Cardiac septum (tissue), 1 donor: ENCODE measurements at places on chromosomes 6 and 20. TPM values are rescaled to one million over a fixed set of nuclear protein-coding genes. Genes with fewer than 3 reads are reported as not detected.

GRCh38 chr6:41002168-41002567 lies 36.9 kb downstream of the UNC5CL start:
- DNase-seq: no peak

L3MBTL3 gene
- total RNA-seq: 2.8 TPM

DNA sequence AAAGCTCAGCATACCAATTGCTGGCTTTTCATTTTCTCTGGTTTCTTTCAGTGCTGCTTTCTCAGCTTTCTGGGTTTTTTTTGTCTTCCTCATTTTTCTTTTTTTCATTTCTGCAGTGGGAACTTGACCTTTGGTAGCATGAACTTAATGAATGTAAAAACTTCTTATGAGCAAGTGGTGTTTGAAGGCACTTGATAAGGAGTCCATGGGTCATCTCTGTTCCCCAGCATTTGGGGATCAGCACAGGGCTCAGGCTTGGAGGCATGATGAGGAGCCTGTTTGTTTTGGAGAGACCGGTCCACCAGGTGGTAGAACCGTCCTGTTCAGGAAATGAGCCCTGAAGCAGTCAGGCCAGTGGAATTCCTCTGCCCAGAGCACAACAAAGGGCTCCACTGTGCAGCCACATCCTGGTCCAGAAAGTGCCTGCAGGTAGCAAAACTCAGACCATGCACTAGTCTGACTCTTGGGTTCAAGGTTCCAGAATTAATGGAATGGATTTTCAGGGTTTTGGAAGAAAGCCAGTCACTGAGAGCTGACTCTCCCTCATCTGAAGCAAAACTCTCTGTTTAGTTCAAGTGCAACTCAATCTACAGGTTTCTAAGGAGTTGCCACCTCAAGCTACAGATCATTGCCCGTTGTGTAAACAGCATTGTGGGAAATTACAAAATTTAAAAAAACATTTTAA lies 52.3 kb upstream of the ADGRF1 start:
- DNase-seq: no peak

SLC22A16 gene
- total RNA-seq: not detected

DNA sequence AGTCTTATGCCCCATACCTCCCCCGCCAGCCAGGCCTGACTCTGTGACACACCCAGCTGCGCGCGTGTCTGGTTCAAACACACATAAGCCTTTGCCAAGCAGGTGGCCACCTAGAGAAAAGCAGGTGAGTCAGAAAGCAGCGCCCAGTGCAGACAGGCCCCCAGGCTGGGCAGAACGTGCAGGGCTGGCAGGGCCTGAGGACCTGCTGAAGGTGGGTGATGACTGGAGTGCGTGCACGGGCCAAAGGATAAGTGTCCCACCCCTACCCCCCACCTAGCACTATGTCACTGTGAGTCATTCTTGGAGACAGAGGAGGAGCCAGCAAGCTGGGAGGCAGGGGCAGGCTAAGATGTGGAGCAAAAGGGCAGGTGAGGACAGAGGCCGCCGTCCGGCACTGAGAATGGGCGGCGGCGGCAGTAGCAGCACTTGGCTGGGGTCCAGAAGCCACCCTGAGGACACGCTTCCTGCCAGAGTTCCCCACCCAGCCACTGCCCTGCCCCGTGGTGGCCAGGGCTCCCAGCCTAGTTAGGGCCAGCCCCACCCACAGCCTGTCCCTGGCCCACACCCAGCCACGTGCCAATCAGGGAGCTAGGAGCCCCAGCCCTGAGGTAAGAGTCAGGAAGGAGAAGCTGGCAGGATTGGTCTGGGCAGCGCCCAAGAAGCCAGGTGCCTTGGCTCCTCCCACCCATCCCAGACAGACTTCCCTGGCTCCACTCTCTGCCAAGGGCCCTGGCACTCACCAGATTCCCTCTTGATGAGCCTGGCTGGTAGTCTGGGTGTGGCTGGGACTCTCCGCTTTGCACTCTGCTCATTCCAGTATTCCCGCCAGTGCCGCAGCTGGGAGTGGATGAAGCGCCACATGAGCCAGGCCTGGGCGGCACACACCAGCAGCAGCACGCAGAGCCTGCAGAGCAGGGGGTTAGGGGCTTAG lies 72.7 kb downstream of the TRAM2 start:
- DNase-seq: peak; percentile 94

LGSN gene
- not detected for total RNA-seq

SLPI gene
- total RNA-seq: 1.3 TPM

- DNase-seq: no peak
Measured at GRCh38 chr6:35810971-35811698, 6.0 kb downstream of the LHFPL5 start.

GRCh38 chr20:41382791-41383305 lies 16.2 kb upstream of the EMILIN3 start:
- no peak for DNase-seq

DNA sequence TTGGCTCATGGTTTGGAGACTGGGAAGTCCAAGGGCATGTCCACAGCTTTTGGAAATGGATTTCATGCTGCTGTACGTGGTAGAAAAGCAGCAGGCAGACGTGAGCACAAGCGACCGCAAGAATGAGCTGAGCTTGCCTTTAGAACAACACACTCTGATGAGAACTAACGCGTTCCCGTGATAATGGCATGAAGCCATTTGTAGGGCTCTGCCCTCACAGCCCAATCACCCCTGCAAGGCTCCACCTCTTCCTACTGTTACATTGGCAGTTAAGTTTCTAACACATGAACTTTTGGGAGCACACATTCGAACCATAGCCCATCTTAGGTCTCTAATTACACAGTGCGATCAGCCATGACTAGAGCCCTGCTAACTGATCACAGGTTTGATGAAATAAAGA lies 107.5 kb upstream of the TMEM170B start:
- no peak for DNase-seq

DNA sequence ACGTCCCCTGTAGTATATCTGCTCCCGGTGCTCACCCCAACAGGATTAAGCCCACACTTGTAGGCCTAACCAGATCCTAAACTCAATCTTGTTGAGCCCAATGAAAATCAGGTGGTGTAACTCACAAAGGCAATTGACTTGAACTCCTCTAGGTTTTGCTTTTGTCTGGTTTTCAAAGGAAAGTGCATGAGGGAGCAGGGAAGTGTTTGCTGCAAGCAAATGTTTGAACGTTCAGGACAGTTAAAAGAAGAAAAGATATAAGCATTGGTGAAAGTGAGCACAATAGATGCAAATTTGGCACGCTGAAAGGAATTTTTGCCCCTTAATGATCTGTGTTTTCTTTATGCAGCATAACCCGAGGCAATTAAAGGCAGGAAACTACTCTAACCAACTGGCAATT lies 212.6 kb downstream of the PLCB1 start:
- DNase-seq: no peak

TRIM10 gene
- total RNA-seq: 0.08 TPM

CDSN gene
- not detected for total RNA-seq

GRCh38 chr6:147530132-147531060 lies 21.9 kb downstream of the SAMD5 start:
- DNase-seq: no peak

KIAA1755 gene
- total RNA-seq: 7.0 TPM

- DNase-seq: no peak
Measured at GRCh38 chr20:53303413-53303760, 290.3 kb downstream of the ZNF217 start.

DNA sequence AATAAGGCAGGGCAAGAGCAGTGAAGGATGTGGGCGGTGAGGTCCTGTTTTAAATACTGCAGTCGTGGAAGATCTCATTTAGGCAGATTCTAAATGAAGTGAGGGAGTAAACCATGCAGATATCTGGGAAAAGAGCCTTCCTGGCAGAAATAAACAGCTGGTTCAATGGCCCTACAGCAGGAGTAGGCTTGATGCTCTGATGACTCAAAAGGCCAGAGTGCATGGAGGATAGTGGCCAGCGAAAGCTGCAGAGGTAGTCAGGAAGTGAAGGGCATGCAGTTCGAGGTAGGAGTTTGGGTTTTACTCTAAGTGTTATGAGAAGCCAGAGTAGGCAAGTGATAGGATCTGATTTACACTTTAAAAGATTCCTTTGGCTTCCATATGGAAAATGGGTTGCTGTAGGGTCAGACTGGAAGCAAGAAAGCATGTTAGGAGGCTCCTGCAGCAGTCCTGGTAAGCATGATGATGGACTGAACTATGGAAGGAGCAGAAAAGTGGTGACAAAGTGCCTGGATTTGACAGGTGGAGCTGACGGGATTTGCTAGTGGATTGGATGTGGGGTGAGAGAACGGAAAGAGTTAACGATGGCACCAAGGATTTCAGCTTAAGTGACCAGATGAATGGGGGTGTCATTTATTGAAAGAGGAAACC lies 150.0 kb downstream of the GJA10 start:
- no peak for DNase-seq

DNA sequence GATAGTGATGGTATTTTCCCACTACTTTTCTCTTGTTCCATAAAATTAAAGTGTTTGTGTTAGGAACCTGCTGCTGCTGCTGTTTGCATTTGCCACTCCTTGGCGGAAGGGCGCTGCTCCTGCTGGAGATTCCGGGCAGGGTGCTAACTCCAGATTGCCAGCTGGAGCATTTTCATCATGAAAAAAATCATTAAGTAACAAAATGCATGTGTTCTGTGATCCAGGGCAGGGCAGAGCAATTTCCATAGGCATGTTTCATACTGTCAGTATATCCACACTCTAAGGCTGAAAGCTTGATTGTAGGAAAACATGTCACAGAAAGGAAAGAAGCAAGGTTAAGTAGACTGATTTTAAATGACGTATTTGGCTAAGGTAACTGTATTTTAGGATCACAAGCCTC lies 24.0 kb downstream of the PBOV1 start:
- no peak for DNase-seq

DNA sequence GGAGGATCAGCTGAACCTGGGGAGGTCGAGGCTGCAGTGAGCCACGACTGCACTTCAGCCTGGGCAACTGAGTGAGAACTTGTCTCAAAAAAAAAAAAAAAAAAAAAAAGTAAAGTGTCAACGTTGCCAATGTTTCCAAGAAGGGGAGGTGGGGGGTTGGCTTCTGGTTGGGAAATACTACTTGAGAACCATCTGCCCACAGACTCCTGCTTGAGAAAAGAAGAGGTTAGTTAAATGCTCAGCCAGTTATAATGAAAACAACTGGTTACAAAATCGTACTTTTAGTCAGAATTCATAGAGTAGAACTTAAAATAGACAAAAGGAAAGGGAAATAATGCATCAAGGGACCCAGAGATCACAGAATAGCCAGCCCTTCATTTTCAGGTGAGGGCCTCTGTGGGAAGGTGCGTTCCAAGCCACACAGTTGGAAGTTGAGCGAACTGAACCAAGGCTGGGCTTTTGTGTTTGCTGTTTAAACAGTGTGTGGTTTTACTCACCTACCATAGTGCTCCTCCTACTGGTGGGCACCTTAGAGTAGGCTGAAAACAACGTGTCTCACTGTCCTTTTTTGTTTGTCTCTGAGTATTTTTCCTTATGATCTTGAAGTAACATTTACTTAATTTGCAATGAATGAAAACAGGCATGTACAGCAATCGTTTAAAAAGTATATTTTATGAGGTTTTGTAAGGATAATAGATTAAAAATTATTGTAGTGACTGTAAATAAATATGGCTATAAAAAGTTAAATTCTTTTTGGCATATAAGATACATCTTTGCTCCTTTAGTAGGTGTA lies 200.7 kb downstream of the BCAS1 start:
- no peak for DNase-seq

DNA sequence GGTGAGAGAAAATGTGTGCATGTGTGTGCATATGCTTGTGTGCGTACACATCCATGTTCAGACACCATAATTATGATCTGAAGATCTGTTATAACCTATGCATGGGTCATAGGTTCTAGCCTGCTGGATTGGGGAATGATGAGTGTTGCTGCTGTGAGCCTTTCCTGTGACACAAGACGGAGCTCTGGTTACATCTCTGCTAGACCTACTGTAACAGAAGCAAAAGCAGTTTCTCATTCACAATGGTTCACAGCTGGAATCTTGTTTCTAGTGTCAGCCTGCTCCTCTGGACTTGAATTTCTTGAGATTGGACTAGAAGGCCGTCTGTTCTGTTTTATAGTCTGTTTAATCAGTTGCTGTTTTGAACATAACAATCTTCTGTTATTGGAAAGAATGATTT lies 40.1 kb downstream of the DEFB114 start:
- DNase-seq: no peak

DNA sequence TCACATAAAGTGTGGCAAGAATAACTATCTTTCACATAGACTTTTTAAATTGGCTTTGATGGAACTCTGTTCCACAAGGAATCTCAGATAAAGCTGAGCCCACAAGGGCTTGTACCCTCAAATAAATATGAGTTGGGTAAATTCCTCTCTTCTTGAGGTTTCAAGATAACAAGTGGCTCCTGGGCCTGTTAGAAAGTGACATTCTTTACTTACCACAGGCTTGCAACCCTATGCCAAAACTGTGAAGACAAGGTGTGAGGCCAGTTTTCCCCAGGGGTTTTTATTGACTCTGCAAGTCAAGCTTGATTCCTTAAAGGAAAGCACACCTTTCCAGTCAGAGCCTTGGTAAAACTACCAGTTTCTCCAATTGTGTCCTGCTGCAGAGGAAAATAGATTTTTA lies 664.8 kb upstream of the GJE1 start:
- no peak for DNase-seq

GRCh38 chr20:13277663-13278295 lies 56.7 kb downstream of the ISM1 start:
- no peak for DNase-seq

GRCh38 chr6:135722190-135722589 lies 129.3 kb upstream of the PDE7B start:
- DNase-seq: no peak

DNA sequence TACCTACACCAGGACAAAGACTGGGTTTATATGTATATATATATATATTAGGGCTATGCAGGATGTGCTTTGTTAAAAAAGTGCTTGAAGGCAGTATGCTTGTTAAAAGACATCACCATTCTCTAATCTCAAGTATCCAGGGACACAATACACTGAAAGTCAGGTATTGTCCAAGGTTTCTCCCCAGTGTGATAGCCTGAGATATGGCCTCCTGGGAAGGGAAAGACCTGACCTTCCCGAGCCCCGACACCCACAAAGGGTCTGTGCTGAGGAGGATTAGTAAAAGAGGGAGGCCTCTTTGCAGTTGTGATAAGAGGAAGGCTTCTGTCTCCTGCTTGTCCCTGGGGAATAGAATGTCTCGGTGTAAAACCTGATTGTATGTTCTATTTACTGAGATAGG lies 156.9 kb downstream of the GPX5 start:
- no peak for DNase-seq

- DNase-seq: no peak
Measured at GRCh38 chr6:68777956-68778355, 142.9 kb downstream of the ADGRB3 start.

DNA sequence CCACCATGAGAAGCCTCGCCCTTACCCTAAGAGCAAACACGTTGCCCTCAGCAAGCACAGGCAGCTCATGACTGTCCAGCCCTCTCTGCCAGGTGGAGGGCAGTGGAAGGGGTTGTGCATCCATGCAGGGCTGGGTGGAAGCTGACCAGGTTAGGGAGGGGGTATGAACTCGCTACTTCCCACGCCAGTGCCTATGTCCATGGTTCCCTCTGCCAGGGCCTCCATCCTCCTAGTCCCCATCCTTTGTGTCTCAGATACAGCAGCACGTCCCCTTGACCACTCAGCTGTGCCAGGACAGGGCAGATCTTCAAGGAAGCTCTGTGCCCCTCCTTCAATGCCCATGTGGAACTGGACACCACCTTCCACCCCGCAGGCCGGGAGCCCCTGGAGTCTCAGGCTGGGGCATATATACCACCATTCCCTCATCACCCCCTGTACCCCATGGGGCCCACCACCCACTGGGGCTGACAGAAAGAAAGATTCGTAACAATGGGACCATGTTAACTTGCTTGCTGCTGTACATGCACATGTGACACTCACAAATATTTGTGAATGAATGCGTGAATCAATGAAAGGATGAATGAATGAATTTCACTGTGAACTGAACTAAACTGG lies 90.7 kb downstream of the ANKRD60 start:
- no peak for DNase-seq

- DNase-seq: no peak
Measured at GRCh38 chr20:13098720-13099355, 90.1 kb downstream of the SPTLC3 start.
